ENCODE measurements at places on chromosomes 11 and 22.

DNA sequence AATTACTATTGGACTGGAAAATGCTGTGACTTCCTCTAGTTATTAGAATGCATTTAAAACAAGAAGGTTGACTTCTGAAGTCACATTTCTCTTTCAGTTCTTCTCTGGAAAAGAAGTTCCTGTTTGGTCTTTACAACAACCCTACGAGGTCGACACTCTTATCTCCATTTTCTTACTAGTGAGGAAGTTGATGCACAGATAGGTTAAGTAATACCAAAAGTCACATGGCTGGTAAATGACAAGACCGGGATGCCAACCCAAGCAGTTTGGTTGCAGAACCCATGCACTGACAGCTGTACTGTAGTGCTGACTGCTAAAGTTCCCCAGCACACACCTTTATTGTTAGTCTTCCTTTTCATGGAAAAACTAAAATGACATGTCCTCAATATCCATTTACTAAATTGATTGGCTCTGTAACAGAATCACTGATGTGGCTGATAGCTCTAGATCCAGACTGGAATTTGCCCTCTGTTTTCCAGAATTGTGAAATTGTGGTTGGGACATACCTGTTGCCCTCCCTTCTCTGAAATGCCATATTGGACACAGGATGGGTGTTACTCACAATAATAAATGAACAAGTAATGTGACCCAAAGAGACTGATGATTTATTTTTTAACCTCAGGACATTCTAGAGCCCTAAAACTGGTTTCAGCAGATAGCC, 9.4 kb upstream of the TECTA start:
- H3K27ac ChIP-seq, result no peak overlapping the region
- H3K4me3 ChIP-seq, result no peak overlapping the region
- no peaks in the 10 kb centered on the region for H3K27me3 ChIP-seq

- H3K4me3 ChIP-seq, result no peak overlapping the region
- H3K27ac ChIP-seq, result no peak overlapping the region
- DNase-seq, result no peak
- H3K4me1 ChIP-seq, result no peaks in the 10 kb centered on the region
- H3K27me3 ChIP-seq, result no peaks in the 10 kb centered on the region
Measured at GRCh38 chr11:95877291-95877690, 46.6 kb downstream of the MTMR2 start.

DNA sequence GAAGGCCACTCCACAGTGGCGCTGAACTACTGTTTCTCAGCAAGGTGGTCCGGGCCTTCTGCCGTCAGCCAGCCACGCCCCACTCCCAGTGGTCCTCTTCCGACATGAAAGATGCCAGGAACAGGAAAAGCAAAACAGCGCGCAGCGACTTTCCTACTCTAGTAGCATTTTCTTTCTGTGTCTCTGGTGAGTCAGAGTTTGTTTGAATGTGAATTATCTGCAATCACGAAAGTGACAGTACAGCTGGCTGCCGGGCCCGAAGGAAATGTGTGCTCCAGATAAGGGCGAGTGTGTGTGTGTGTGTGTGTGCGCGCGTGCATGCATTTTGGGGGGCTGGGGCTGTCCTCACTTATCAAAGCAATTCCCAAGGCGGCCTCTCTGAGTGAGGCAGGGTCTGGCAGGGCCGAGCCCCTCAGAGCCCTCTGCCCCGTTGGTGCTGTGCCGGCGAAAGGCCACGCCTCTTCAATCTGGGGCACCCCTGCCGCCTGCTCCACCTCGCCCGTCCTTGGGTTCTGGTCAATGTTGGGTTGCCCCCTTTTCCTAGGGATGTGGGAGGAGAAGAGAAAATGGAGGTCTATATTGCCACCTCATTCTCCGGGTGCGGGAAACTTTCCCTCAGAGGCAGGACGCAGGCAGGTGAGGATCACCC, 288.5 kb downstream of the KIRREL3 start:
- no peak overlapping the region for H3K27ac ChIP-seq
- no peaks in the 10 kb centered on the region for H3K27me3 ChIP-seq
- H3K4me1 ChIP-seq, result no peaks in the 10 kb centered on the region
- H3K4me3 ChIP-seq, result no peak overlapping the region
- H3K36me3 ChIP-seq, result no peaks in the 10 kb centered on the region
- no peak for DNase-seq

GRCh38 chr11:119729951-119730613, 1.1 kb upstream of the NECTIN1 start:
- H3K4me1 ChIP-seq, result peaks cover 21% of the 10 kb centered on the region
- no peak overlapping the region for H3K27ac ChIP-seq
- peak overlapping the region; percentile 69 for H3K4me3 ChIP-seq
- H3K36me3 ChIP-seq, result no peaks in the 10 kb centered on the region

GRCh38 chr11:95515371-95515770, 274.2 kb downstream of the FAM76B start:
- no peak overlapping the region for H3K4me3 ChIP-seq
- DNase-seq, result no peak
- no peaks in the 10 kb centered on the region for H3K4me1 ChIP-seq
- no peak overlapping the region for H3K27ac ChIP-seq
- no peaks in the 10 kb centered on the region for H3K27me3 ChIP-seq

DNA sequence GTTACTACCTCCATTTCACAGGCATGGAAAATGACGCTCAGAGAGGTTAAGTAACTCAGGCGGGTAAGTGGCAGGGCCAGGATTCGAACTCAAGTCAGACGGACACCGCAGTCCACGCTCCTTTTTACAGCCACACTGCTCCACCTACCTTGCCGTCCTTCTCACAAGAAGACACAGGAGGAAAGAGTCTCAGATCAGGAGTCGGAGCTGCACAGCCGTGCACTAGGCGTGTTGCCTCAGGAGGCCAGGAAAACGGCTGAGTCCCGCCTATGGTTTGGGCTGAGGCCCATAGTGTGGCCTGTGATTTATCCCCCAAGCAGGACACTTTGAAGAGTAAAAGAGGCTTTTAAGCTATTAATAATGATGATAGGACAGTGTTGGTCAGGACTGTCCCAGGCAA, 44.7 kb upstream of the CD5 start:
- no peak overlapping the region for H3K4me3 ChIP-seq
- DNase-seq, result no peak
- H3K27ac ChIP-seq, result no peak overlapping the region
